Retina (tissue), 1 donor: ENCODE measurements at places on chromosomes 3 and 15.

- no peak for DNase-seq
Observed at GRCh38 chr3:102457644-102458043, 22.8 kb downstream of the ZPLD1 start.

- no peak for DNase-seq
Observed at GRCh38 chr15:40984964-40985363, 31.7 kb downstream of the CHAC1 start.

DNA sequence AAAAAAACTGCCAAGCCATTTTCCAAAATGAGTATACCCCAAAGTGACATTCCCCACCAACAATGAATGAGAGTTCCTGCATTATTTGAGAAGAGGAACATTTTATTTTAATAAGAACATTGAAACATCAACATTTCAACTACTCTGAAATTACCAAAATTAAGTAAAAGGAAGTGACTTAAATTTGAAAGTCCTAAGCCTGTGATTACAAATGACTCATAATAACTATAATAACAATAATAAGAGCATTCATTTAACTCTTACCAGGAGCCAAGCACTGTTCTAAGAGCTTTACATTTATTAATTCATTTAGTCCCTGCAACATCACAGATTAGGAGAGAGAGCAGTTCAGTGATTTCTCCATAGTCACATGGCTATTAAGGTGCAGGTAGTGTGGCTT is 32.4 kb downstream of the LRRC28 start:
- DNase-seq: no peak

DNA sequence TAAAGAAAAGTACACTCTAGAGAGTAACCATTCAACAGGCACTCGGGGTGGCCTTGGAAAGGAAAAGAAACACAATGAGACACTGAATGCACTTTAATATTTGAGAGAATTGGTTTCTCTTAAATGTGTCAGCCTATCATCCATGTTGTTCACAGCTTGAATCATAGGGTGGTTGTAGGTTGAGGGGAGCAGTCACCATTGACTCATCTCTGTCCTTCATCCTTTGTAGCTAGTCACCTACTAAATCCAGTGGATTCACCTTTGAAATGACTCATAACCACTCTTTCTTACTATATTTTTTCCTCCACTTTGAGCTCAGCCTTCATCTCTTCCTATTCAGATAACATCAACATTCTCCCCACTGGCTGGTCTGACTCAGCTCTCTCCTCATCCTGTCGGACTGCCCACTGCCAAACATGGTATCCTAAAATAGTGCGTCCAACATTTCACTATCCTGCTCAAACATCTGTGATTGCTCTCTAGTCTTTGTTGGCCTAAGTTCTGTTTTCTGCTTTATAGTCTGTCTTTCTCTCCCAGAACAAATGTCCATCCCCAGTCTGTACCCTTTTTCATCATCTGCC is 182.7 kb upstream of the GADL1 start:
- DNase-seq: no peak

GRCh38 chr3:55467099-55467498 is 20.0 kb downstream of the WNT5A start:
- DNase-seq: no peak

GRCh38 chr15:61915640-61916039 is 144.6 kb downstream of the VPS13C start:
- no peak for DNase-seq

- no peak for DNase-seq
Observed at GRCh38 chr3:18422972-18423371, 2.2 kb downstream of the SATB1 start.

GRCh38 chr15:69315402-69316110 is 16.8 kb downstream of the PAQR5 start:
- DNase-seq: no peak

- no peak for DNase-seq
Observed at GRCh38 chr3:172516318-172517214, 6.7 kb downstream of the TNFSF10 start.

DNA sequence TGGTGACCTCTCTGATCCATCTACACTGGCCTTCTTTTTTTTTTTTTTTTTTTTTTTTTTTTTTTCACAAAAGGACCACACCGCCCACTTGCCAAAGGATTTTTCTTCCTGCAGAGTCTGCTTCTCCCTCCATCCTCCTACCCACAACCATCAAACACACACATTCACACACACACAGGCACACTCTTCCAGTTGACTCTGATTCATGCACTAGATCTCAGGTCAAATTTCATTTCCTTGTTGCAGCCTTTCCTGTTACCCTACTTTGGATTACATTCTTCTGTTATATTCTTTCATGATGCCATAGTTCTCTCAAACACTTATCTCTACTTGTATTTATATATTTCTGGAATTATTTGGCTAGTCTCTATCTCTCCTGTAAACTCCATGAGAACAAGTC is 133.9 kb downstream of the STAC start:
- DNase-seq: no peak
